ENCODE measurements at places on chromosomes 11 and 22.

DNA sequence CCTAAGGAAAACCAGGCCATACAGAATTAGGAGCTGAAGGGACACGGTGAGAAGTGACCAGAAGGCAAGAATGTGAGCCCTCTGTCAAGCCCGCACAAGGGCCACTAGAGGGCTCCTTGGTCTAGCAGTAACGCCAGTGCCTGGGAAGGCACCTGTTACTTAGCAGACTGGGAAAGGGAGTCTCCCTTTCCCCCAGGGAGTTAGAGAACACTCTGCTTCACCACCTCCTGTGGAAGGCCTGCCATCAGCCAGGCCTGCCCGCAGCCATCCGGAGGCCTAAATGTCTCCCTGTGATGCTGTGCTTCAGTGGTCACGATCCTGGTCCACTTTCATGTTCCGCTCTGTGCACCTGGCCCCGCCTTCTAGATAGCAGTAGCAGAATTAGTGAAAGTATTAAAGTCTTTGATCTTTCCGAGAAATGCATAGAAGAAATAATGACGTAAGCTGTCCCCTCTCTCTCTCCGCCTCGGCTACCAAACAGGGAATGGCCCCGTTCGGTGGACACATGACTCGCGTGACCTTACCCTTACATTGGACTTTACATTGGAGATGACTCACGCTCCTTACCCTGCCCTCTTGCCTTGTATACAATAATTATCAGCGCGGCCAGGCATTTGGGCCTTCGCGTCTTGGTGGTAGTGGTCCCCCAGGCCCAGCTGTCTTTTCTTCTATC lies 10.7 kb upstream of the GSTP1 start:
- DNase-seq: no peak

DNA sequence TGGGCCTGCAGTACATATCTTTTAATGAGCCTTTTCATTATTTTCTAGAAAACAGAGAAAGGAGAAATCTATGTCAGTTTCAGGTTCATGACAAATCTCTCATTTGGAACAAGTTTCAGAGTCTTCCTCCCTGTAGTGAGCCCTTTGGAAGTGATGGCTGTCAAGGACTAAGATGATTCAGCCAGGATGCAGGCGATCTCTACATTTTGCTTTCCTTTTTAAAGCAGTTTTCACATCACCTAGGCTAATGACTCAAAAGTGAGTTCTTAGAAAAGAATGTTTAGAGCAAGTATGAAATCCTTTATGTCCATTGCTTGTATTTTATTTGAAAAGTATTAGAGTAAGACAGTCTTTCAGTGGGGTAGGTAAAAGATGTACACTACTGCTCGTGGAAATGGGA lies 130.1 kb downstream of the TRPC6 start:
- no peak for DNase-seq

GRCh38 chr22:38835888-38836301 lies 7.9 kb downstream of the NPTXR start:
- DNase-seq: no peak

DNA sequence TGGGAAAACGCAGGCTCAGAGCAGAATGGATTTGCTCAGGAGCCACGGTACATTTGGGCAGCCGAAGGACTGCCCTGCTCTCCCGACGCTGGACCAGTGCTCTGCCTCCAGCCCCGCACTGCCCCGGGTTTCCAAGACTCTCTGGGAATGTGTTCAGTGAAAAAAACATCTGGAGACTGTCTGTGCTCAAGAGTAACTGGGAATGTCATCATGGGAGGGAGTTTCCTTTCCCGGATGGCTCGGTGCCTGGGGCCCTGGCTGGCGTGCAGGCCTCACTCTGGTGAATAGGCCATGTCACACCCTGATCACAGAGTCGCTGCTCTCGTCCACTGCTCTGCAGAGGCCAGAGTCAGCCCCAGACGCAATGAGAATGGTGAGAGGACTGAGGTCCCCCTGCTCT lies 9.8 kb upstream of the APOL6 start:
- no peak for DNase-seq

GRCh38 chr11:58135171-58135570 lies 9.8 kb upstream of the OR9I1 start:
- no peak for DNase-seq

- no peak for DNase-seq
Measured at GRCh38 chr11:78210000-78210608, 21.4 kb downstream of the USP35 start.

- DNase-seq: no peak
Measured at GRCh38 chr22:47388331-47388730, 625.9 kb downstream of the TBC1D22A start.

- DNase-seq: no peak
Measured at GRCh38 chr11:81104051-81104450, 1629.6 kb downstream of the FAM181B start.

DNA sequence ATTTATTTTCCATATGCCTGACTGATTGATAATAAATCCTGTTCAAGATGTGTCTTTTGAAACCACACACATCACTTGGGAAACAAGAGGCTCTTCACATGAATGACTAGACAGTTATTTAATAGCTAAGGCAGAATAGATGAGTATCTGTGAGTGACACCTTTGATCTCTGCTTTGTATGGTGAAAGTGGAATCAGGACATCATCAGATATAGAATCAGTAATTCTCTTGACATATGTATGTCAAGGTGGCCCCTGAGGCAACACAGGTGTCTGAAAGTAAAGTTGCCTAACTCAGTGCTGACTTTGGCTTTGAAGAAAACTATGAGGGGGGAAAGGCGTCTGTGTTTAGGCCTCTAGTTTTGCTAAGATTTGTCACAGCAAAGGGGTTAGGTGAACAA lies 11.5 kb upstream of the CASP4 start:
- DNase-seq: no peak

DNA sequence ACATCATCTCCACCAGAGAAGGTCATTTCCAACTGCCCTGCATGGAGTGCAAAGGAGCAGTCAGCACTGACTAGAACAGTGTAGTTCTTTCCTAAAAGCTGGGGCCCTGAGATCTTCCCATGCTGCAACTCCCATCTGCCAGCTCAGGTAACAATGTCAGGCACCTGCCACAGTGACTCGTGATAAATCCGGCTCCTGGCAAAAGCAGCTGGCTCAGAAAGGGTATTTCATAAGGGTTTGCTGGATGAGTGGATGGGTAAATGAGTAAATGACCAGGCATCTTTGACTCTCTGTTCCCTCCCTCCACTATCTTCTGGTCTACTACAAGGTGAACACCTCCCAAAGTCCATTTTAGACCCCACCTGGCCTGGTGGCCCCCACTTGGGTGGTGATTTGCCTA lies 403.6 kb downstream of the NXPE2 start:
- no peak for DNase-seq

DNA sequence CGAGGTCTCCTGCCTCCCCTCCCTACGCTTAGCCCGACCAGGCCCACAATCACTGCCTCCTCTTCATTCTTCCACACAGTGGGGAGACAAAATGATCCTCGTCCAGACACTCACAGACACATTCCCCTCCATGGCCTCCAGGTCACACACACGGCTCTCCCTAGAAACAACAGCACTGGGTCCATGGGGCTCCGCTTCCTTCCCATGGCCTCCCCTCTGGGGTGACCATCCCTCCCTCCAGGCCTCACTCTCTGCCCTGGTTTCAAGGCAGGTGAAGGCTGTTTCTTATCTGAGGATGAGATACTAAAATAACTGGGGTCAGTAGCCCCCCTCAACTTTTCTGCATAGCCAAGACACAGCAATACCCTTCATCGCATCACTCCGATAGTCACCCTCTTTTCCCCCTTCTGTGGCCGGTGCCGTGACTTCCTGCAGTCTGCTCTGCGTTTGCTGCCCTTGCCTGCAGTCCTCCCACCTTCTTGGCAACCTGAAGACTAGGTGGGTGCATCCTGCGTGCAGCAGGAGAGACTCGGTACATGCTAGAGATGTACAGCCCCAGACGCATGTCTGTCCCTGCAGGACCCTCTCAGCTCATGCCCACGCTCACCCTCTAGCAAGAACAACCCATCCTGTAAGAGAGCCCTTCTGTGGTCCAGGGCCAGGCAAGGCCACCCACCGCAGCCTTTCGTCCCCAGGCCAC lies 55.8 kb downstream of the CD6 start:
- DNase-seq: no peak

- no peak for DNase-seq
Measured at GRCh38 chr11:62573006-62573591, 592 bp downstream of the EEF1G start.

GRCh38 chr22:39984006-39984405 lies 10.7 kb upstream of the FAM83F start:
- no peak for DNase-seq

GRCh38 chr11:41289408-41289807 lies 170.0 kb downstream of the LRRC4C start:
- DNase-seq: no peak

GRCh38 chr22:38753948-38754750 lies 1.6 kb downstream of the SUN2 start:
- no peak for DNase-seq

GRCh38 chr22:19179497-19180048 lies 1.0 kb upstream of the SLC25A1 start:
- DNase-seq: no peak

GRCh38 chr11:66548041-66548440 lies 1.3 kb downstream of the ACTN3 start:
- no peak for DNase-seq

GRCh38 chr11:1256257-1257045 lies 33.6 kb downstream of the MUC5B start:
- DNase-seq: no peak

GRCh38 chr22:42596863-42597530 lies 17.7 kb downstream of the POLDIP3 start:
- DNase-seq: no peak
